Activated CD8-positive, alpha-beta memory T cell treated with anti-CD3 and anti-CD28 coated beads for 48 hours (primary cell): ENCODE measurements at places on chromosomes 1 and 21.
A peak's percentile ranks its signal among the peaks of the same experiment; 100 is the strongest.

- no peak for DNase-seq
These were observed at the start of gene SPRR2A for GRCh38 chr1:153057375-153057774. Gene SPRR2A, minus strand, starts transcription at chr1:153057512. Its CDS starts 777 bp downstream, at chr1:153056735.

GRCh38 chr1:111600886-111601386 is 18.7 kb upstream of the RAP1A start:
- no peak for DNase-seq

DNA sequence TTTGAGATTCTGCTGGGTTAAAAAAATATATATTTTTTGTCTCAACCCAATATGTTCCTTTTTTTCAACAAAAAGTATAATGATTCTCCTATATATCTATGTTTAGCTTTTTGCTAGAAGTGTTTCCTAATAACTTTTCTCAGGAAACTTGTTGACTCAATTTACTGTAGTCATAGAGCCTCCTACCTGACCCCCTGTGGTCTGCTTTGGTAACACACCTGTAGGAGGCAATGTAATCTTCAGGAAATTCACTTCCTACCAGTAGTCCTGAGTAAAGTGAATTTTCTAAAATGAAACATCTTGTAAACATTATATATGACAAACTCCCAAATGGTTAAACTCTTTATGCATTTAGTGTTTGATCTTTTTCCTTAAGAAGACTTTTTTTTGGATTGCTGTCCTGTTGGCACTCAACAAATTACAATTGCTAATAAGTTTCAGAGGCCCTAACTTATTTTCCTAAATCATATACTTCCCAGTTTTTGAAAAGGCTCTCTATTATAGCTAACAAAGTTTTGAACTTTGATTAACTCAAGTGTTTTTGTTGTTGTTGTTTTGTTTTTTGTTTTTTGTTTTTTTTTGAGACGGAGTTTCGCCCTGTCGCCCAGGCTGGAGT is 118.3 kb downstream of the OLFML2B start:
- no peak for DNase-seq

DNA sequence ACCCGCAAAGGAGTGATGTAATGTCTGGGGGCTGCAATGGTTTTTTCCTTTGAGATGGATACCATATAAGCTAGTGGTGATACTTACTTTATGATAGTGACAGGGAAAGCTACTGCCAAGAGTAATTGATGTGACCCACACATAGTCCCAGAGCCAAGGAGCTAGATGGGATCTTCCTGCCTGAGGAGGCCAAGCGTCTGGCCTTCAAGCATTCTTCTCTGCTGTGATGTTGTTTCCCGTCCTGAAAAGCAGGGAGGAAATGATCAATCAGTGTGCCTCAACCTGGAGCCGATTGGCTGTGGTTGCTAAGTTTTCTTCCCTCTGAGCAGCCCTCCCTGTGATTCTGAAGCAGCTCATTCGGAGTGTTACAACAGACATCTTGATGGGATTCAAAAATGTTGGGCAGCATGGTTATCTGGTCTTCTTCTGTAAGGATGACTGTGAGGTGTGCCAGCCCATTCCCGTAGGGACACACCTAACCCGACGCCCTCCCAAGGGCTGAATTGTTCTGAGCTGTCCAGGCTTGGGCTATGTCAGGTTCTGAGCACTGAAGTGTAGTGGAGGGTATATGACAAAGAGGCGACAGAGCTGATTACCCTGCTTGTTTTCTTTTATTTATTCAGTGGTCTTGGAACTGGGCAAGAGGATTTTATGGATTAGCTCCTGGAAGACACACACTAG is 56.7 kb downstream of the UCK2 start:
- no peak for DNase-seq

DNA sequence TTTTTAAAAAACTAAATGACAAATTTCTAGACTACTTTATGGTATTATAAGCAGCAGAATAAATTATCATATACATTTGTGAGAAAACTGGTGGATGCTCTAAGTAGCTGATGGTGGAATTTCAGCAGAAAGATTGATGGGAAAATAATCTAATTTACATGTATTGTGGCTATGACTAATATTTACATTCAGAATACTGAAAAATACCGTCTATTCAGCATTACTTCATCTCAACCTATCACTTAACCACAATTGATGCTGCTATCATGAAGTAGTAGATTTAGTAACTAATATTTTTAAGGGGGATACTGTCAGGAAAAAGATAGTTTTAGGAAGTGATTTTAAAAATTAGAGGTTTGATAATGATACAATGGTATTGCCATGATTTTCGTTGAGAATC is 137.9 kb downstream of the IFI44 start:
- DNase-seq = no peak

- DNase-seq = no peak
These were observed 20.1 kb upstream of the DONSON start for GRCh38 chr21:33608559-33608958.

DNA sequence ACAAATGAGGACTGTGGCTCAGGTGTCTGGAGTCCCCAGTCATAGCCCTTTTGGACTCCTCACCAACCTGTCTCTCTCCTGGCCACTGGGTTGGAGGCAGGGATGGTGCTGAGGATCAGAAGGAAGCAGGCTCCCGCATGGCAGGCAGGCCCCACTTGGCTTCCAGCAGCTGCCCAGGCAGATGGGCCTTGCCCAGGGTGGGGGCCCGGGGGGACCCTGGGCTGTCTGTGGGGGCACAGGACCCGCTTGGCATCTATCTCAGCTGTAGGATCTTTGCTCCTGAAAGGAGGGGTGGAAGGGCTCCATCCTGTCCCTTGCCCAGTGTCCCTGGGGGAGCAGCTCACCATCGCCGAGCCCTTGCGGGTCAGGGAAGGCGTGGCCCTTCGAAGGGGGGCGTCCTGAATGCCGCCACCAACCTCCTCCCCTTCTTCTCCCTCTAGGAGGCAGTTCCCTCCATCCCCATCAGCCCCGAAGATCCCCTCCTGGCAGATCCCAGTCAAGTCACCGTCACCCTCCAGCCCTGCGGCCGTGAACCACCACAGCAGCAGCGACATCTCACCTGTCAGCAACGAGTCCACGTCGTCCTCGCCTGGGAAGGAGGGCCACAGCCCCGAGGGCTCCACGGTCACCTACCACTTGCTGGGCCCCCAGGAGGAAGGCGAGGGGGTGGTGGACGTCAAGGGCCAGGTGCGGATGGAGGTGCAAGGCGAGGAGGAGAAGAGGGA is 154.5 kb downstream of the PEX14 start:
- DNase-seq = no peak

- DNase-seq = no peak
These were observed 3.2 kb upstream of the CCNL2 start for GRCh38 chr1:1402072-1402900.

DNA sequence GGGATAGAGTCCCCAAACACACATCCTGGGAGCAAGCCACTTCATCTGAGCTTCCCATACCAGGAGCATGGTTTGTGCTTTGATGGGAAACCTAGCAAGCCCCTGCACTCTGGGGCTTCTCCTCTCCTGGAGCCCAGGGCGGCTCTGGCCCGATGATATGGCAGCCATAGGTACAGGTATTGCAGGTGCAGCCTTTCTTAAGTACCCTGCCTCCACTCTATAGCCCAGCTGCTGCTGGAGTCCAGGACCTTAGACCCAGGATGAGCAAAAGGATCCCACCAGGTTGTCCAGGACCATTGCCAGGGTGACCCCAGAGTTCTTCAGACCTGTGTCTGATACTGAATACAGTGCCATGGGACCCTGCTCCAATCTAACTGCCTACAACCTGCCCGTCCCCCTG is 4.2 kb downstream of the C1orf226 start:
- no peak for DNase-seq

DNA sequence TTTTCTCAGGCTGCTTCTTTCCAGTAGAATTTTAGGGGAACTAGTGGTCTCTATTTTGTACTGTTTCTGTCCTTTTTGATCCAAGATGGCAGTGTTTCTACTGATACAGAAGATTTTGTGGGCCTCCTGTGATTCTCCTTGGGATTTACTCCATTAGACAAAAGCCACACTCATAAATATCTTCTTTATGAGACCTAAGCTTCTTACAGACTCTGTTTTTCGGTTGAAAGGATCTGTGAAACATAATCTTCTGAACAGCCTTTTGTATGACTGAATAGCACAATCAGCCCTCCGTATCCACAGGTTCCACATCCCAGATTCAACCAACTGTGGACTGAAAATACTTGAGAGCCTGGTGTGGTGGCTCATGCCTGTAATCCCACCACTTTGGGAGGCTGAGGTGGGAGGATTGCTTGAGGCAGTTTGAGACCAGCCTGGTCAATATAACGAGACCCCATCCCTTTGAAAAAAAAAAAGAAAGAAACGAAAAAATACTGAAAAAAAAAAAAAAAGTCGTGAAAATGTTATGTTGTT is 10.8 kb upstream of the PSMD4 start:
- no peak for DNase-seq

DNA sequence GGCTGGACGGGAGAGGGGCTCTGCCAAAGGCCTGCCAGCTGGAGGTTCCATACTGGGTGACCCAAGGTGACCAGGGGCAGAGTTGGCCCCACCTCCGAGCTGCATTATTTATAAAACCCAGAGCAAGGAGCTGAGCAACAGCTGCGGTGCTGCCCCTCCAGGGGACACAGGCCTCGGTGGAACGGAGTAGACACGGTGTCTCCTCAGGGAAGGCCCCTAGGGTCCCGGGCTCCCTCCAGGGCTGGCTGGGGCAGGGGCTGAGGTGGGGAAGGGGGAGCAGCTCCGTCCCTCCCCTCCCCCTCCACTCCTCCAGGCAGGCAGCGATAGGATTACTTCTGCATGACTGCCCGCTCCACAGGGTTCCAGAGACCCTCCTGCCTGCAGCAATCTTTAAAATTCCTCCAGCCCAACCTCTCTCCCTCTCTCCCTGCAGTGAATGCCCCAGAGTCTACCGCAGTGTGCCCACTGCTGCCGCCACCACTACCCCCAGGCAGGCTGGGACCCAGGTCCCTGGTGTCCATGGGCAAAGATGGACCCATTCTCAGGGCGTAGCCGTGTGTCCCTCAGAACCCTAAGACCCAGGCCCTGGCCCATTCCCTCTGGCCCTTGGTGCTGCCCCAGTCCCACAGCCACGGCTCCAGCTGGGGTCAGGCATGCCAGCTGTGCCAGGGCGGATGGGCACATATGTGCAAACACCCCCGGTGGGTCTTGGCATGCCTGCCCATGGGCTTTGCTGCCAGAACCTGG is 10.8 kb downstream of the AHDC1 start:
- DNase-seq = no peak

GRCh38 chr21:15592271-15592860 is 137.4 kb upstream of the USP25 start:
- DNase-seq = no peak

- peak; percentile 11 for DNase-seq
These were observed at the start of gene C2CD2 for GRCh38 chr21:41953831-41954653. Gene C2CD2, minus strand, starts transcription at chr21:41954018. Its CDS starts 370 bp downstream, at chr21:41953648.

DNA sequence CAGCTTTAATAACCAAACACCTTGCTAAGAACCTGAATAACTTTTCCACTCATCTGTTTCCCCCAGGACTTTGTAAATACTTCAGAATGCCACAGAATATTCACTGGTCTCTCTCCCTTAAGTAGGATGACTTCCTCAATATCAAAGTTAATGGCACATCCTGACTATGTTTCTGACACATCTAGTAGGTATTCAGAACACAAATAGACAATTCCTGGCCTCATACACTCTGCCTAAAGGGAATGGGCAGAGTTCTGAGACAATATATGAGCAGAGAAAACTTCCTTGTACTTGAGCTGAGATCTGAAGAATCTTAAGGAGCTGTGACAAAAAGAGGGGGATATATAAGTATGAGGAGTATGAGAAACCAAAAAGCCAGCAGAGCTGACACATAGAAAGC is 34.8 kb downstream of the ANKRD13C start:
- no peak for DNase-seq

GRCh38 chr1:32299327-32299726 is 7.4 kb downstream of the HDAC1 start:
- DNase-seq = no peak

DNA sequence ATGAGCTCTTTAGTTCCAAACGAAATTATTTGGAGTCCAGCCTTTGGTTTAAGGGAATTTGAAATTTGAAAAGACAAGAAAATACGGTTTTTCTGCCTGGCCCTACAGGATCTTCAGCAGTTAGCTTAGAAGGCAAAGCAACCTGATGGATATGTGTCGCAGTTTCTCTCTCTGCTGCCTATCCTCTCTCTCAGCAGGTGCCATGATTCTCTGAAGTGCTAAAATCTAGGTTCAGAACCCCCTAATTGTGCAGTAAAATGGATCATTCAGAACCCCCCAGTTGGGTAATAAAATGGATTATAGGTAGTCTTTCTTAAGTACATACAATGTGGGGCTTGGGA is 446 bp upstream of the DEPDC1 start:
- no peak for DNase-seq

- DNase-seq = no peak
These were observed 58.5 kb downstream of the KIF26B start for GRCh38 chr1:245213066-245213831.

- no peak for DNase-seq
These were observed 115.1 kb downstream of the TOMM20 start for GRCh38 chr1:235013512-235013911.

DNA sequence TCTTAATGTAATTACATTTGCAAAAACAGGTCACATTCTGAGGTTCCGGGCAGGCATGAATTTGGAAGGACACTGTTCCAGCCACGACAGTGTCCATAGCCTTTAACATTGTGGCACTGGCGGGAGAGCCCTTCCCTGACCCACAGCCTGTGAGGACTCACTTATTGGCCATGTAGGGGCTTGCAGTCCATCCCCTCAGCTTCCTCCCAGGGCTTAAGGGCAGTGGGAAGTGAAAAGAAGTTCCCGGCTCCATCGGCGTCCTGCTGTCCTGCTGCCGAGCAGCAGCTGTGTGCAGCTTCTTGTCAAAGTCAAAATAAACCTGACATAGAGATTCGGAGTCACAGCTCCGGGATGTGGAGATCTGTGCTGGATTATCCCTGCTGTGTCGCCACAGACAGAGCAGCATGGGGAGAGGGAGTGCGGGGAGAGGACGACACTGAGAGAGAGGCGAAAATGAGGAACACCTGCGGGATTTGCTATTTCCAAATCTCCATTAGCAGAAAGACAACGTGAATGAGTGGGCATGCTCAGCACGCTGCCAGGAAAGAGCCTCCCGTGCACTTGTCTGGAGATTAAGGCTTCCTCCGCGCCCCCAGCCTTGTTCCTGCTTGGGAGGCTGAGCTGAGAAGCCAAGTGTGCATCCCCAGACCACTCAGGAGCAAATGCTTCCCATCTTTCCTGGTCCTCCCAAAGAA is 260.3 kb downstream of the ASTN1 start:
- no peak for DNase-seq

GRCh38 chr1:224589006-224589405 is 27.1 kb upstream of the CNIH3 start:
- no peak for DNase-seq

GRCh38 chr1:170698301-170699275 is 34.7 kb downstream of the PRRX1 start:
- DNase-seq = no peak

GRCh38 chr1:235259133-235259778 is 68.7 kb downstream of the ARID4B start:
- no peak for DNase-seq

GRCh38 chr1:219687779-219688178 is 74.9 kb upstream of the ZC3H11B start:
- no peak for DNase-seq
